CD8-positive, alpha-beta T cell (primary cell): ENCODE measurements at places on chromosomes 12 and 14.

- DNase-seq, result no peak
Observed at GRCh38 chr12:95262808-95263207, 45.2 kb downstream of the VEZT start.

DNA sequence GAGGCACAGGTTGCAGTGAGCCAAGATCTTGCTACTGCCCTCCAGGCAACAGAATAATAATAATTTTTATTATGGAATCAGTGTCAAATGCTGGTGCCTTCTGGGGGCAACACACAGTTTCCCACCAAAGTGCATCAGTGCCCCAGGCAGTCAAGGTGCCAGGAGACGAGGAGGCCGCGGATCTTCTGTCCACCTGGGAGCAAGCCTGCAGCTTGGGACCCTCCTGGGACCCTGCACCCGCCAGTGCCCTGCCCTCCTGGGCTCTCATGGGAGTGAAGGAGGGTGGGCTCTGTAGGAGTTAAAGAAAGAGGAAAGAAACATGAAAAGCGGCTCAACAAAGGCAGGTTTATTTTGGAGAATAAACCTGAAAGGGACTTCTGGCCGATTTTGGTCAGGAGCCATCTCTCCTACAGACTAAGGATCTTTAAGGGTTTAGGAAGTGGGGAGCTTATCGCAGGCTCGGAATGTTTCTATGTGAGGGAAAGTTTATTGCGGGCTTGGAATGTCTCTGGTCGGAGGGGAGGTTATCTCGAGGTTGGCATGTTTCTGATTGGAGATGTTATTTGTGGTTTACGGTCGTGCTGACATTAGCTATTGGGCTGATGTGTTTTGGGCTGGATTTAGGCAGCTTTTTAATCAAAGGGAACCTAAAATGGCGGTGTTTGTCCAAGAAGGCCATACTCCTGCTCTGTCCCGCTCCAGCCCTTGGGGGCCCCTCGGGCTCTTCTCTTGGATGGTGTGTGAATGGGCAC, 1.1 kb upstream of the ASPG start:
- no peak for DNase-seq

GRCh38 chr14:31261859-31262731, 54.5 kb upstream of the HECTD1 start:
- no peak for DNase-seq

- DNase-seq, result no peak
Observed at GRCh38 chr12:50038336-50038735, 13.0 kb upstream of the RACGAP1 start.

DNA sequence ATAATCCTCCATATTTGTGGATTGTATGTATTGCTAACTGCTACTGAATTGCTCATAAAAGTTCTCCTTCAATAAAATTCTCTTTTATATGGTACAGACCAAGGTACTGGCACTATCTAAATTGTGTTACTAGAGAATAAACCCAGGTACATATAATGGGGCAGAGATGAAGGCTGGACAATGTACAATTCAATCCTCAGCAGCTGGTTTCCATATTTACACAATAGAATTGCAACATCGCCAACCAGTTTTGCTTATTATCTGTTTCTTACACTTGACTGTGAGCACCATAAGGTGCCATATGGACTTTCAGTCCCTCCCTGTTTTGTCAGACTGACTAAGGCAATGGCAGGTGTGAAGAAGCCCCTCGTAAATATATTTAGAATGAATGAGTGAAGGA, 18.1 kb downstream of the KITLG start:
- DNase-seq, result no peak

DNA sequence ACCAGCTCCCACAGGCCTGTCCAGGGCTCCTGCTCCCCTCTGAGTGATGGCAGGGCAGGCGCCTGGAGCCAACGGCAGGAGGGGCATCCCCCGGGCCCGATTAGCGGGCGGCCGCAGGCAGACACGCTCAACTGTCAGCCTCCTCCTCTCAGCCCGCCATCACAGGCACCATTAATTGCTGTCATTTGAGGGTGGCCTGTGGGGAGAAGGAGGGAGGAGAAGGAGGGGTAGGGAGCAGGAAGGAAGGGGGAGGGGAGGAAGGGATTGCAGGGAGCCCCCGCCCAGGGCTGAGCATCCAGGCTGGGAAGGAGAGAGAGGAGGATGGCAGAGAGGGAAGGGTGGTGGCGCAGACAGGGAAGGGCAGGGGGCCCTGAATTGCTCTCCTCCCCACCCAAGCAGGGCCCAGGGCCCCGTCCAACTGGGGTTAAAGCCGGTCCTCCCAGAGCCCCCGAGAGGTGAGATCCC, 36.1 kb downstream of the NCOR2 start:
- no peak for DNase-seq

DNA sequence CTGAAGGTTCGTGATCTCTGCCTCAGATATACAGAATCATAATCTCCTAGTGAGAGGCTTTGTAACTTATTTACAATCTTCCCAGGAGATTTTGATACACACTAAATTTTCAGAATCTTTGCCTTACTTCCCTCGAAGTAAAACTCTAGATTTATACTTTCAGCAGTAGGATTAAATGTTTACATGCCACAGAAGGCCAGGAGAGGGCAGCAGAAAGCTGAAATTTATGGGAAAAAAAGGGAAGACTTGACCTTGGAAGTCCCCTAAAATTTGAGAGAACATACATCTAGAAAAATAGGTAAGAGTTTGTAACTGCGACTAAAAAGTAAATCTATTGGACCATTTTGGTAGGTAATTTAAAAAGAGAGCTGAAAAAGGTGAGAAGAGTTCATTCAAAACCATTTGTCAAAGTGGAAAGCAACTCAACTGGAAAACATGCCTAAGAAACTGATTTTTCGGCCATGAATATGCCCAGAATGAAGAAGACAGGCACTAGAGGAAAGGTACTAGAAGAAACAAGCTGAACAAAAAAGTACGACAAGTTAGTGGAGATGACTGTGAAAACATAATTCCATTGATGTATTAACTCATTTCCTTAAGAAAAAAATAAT, 242.0 kb upstream of the MDGA2 start:
- no peak for DNase-seq
